Posterior cingulate gyrus (tissue), 11 donors: ENCODE measurements at places on chromosomes 3 and 15.

- no peak for DNase-seq
These were observed 58.7 kb upstream of the MEF2A start for GRCh38 chr15:99507016-99507503.

DNA sequence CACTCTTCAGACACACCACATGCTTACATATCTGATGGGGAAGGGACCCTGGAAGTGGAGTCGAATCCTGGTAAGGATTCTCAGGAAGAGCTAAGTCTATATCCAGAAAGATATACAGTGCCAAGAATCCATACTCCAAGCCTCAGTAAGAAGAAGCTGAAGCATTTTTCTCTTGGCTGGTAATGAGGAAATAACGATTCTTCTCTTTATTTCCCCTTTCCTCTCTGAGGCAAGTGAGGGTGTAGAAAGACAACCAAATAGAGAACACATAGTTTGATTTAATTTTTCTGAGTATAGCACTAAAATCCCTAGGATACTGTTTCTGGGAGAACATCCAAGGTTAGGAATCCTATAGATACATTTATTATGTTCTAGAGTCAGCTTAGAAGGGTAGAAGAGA, 857.3 kb downstream of the TUSC7 start:
- no peak for DNase-seq

DNA sequence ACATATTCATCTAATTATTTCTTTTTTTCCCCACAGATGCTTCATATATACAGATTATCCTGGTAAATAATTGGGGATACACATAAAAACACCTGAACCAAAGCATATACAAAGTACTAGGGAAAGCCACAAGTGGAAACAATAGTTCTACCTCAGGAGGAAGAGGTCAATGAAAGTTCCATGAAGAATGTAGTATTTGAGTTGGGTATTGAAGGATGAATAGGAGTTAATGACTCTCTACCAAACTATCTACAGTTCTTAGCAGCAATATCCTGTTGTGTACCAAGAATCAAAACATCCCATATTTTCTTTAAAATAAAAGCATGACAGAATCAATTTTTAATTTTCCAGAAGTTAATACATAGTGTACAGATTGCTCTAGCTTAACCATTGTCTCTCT, 78.9 kb downstream of the STAC start:
- DNase-seq: no peak

DNA sequence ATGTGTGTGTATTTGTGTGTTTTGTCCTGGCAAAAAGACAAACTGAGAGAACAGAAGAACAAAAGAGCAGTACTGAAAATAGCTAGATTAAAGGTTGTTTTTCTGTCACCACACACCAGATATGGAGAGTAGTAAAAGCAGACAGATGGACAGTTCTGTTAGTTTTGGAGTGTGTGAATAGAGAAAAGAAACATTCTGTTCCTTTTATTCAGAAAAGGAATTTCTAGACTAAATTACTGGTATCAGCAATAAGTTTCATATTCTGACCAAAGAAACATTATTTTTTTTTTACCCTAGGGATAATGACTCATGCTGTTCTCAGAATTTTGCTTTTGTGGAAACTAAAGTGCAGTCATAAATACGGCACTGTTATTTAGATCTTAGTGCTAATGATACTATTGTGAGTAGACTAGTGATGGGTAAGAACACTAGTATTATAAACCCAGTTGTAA, 32.9 kb downstream of the PIK3CA start:
- no peak for DNase-seq

DNA sequence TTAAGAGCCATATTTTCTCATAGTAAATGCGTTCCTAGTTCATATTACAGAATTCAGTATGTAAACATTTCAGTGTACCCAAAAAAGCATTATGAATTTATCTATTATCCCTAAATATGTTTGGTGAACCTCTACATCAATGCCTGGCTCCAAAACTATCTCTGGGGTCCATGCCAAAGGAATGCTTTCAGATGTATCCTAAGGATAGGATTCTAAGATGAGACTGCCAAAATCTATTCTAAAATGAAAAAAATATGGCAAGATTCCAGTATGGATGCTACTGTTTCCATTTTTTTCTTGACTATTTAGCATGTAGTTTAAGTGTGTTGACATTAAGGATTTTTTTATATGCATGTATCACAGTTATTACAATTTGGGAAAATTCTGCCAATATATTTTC, 18.8 kb downstream of the EIF5A2 start:
- DNase-seq: no peak

DNA sequence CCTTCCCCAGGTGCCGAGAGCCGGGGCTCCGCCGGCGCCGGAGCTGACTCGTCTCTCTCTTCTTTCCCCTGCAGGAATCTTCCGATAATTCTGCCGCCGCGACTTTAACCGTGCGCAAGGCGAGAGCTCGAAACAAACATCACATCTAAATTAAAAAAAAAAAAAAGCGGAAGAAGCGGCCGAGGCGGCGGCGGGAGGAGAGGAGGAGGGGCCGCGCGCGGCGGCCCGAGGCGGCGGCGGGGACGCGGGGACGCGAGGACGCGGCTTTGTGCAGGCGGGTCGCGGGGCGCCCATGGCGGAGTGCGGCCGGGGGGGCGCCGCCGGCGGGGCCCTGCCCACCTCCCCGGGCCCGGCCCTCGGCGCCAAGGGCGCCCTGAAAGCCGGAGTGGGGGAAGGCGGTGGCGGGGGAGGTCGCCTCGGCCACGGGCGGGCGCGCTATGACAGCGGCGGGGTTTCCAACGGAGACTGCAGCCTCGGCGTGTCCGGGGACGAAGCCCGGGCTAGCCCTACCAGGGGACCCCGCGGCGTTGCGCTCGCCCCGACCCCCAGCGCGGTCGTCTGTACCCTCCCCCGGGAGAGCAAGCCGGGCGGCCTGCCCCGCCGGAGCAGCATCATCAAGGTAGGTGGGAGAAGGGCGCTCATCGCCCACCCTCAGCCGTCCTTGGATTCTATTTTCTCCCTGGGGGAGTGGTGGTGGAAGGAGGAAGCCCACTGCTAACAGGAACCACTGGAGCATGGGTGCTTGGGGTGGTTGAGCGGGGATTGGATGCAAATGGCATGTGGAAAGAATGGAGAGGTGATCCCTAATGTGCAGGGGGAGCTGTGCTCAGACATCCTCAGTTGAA, at the start of gene PLCL2:
Gene PLCL2 (plus strand): TSS at position 208 of the 845 bp plus-strand sequence. CDS start 85 bp downstream, at position 293.
- DNase-seq: peak; percentile 46

DNA sequence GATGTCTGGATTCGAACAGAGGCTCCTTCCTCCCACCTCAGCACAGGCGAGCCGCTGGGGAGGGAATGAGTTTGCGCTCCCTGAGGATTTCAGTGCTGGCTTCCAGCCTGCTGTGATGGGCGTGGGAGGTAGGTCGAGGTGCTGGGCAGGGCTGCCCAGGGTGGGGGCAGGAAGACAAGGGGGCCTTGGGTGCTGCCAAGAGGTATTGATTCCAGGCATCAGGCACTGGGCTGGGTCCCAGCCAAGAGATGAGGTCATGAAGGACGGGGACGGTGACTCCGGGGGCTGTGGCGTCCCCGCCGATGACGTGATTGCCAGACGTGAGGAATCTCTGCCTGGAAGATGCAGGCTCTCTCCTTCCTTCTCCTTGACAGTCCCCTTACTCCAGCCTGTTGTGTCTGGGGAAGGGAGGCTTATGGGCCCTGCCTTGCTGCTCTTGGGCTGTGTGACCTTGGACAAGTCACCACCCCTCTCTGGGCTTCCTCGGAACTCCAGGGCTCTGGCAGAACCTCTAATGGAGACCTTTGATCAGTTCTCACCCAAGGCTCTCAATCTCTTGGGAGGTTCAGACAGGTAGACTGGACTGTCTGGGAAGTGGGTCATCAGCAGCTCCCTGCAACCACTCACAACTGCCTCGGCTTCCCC, 116.8 kb downstream of the FBLN2 start:
- DNase-seq: no peak

DNA sequence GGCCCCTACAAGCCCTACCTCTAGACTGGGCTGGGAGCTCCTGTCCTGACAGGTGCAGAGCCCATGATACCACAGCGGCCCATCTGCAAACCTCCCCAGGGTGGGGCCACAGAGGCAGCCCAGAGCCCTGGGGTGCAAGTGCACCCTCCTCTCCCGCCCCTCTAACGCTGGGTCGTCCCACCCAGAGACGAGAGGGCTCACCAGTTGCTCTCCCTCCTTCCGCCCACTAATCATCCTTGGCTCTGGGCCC, 742 bp downstream of the TNK2 start:
- DNase-seq: no peak

DNA sequence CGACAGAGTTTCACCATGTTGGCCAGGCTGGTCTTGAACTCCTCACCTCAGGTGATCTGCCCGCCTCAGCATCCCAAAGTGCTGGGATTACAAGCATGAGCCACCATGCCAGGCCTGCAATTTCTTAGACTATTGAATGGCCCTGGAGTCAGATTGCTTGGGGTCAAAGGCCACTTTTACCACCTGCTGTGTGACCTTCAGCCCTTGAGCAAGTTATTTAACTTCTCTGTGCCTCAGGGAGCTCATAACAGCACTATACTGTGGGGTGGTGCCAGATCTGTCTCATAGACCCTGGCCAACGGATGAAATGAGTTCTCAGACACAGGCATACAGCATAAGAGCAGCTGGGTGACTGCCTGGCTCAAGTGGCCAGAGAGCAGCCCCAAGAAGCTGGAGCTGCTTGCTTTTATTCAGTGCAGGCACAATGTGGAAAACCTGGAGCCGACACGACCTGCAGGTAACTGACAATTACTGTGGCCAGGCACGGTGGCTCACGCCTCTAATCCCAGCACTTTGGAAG, 44.9 kb upstream of the FURIN start:
- no peak for DNase-seq
